ENCODE measurements at places on chromosomes 3 and 15.

DNA sequence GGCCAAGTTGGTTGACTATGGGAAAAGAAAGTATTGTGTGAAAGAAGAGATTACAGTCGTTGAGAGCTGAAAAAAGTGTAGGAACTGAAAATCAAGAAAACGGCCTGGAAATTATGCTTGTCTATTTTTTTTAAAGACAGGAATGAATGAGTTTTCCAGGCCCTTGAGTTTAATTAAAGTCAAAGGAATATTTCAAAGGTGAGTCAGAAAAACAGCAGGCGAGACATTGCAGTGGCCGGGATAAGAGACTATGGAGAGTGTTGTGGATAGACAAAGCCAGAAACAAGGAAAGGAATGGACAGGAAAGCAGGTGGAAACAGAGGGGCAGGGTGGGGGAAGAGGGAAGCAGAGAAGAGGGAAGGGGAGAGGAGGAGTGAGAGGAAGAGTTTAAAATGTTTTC lies 275.1 kb upstream of the LRTM1 start:
- DNase-seq, result no peak

GRCh38 chr15:74752531-74752930 lies 3.9 kb downstream of the CYP1A2 start:
- DNase-seq, result no peak

GRCh38 chr3:100591411-100591810 lies 18.0 kb upstream of the ADGRG7 start:
- DNase-seq, result no peak

- DNase-seq, result no peak
These were observed 59.6 kb downstream of the UBP1 start for GRCh38 chr3:33380653-33381052.

DNA sequence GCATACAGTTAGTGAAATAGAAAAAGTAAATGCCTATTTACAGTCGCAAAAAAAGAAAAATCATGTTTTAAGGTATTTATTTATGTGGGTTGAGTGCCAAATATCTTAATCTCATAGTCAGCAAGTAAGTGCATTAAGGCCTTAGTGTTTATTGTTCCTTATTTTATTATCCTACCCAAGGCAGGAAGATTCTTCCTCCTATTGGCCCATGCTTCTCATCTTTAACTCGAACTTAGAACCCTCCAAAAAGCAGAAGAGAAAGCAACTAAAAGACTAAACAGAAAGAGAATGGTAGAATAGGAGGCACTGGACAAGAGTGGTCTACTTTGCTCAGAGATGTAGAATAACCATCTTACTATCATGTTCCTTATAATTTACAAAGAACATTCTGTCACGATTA lies 7.5 kb downstream of the RFX7 start:
- DNase-seq, result no peak

GRCh38 chr15:91383532-91383931 lies 283.5 kb downstream of the SV2B start:
- no peak for DNase-seq

DNA sequence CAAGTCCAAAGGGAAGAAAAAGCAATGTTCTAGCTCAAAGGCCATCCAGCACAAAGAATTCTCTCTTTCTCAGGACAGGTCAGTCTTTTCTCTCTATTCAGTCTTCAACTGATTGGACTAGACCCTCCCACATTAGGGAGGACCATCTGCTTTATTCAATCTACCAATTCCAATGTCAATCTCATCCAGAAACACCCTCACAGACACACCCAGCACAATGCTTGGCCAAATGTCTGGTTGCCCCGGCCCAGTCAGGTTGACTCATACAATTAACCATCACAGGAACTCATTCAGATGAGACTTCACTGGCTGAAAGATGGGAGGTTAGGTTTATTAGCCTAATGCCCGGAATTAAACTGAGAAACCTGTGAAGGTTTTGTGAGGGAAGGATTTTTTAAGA lies 32.4 kb downstream of the ACAN start:
- no peak for DNase-seq

DNA sequence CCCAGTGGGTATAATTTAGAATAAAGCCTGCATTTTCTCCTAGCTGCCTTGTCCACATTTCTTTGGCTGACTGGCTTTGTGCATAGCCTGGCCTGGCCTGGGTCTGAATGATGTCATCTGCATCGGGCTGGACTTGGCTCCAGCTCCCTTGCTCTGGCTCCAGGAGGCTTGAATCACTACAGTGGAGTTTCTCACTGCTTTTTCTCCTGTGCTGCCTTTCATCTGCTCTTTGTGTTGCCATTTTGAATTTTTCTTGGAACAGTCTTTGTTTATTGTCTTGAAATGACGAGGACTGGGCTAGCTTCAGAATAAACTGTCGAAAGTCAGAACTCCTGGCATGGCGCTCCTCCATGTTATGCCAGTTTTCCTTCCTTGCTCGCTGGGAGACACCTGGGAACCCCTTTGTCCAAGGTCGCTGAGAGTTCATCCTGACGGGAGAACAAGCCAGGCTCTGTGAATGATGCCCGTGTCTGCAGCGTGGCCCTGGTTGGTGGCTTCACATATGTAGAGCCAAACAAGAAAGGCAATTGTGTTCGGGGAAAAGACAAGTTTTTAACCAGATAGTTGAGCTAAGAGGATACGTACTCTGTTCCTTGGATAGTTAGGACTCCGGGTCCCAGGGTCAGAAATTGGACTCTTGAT lies 258.9 kb downstream of the PDZRN3 start:
- DNase-seq, result no peak

GRCh38 chr3:157857440-157857839 lies 248.8 kb downstream of the SHOX2 start:
- DNase-seq, result no peak

DNA sequence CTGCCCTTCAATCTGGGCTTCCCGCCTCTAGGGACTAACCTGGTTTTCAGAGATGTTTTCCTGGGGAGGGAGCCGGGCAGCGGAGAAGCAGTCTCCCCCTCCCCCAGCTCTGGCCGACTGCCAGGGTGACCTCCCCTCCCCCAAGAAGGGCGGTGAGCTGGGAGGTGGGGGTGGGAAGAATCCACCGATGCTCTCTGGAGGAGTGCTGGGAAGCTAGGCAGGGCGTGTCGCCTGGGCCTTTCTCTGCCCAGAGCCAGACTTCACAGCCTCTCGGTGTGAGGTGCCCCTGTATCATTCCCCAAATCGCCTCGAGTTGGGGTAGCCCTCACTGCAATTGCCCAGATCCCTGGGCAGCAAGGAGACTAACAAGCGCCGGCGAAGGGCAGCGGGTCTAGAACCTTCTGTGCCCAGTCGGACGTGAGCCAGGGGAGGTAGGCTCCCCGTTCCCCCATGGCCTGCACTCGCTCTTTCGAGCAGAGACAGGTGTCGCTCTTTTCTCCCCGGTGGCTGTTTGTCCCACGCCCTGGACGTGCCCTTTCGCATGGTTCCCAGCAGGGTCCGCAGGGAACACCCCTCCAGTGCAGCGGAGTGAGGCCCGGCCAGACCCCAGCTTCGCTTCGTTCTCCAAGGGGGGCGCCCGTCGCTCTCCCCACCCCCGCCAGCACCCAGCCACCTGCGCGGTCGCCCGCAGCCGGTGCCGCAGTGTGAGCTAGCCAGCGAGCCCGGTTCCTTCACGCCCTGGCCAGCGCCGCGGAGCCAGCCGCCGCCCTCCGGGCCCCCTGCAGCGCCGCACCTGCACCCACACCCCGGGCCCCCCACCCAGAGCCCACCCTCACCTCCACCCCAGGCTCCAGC lies 1.1 kb downstream of the RAB6B start:
- DNase-seq, result no peak

DNA sequence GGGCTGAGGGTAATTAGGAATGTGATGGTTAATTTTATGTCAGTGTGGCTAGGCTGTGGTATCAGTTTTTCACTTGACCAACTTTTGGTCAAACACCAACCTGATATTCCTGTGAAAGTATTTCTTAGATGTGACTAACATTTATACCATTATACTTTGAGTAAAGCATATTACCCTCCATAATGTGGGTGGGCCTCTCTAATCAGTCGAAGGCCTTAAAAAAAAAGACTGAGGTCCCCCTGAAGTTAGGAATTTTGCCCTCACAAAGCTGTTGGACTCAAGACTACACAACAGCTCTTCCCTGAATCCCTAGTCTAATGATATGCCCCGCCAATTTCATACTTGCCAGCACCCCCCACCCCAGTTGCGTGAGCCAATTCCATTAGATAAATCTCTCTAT lies 12.5 kb downstream of the SLMAP start:
- DNase-seq, result no peak

GRCh38 chr3:39668420-39668819 lies 141.0 kb upstream of the MYRIP start:
- no peak for DNase-seq

DNA sequence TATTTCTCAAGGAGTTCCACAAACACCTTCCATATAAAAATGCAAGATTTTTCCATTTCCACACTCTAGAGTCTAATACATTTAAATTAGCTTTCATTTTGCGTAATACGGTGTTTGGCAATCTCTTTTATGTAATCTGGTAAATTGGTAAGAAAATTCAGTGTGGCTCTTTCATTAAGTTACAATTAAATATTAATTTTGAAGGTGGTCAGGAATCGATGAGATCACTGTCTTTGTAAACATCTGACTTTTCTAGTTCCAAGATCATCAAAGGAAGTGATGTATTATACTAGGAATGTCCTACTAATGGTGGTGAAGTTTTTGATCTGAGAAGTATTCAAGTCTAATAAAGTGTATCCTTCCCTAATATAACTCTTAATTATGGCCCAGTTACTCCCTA lies 1.1 kb upstream of the UTS2B start:
- no peak for DNase-seq

- DNase-seq, result no peak
These were observed 7.5 kb downstream of the ZNF148 start for GRCh38 chr3:125367403-125368230.

GRCh38 chr15:42062284-42062806 lies 32.0 kb downstream of the PLA2G4D start:
- DNase-seq, result no peak

- no peak for DNase-seq
These were observed 3.9 kb upstream of the PAK2 start for GRCh38 chr3:196735751-196736150.

DNA sequence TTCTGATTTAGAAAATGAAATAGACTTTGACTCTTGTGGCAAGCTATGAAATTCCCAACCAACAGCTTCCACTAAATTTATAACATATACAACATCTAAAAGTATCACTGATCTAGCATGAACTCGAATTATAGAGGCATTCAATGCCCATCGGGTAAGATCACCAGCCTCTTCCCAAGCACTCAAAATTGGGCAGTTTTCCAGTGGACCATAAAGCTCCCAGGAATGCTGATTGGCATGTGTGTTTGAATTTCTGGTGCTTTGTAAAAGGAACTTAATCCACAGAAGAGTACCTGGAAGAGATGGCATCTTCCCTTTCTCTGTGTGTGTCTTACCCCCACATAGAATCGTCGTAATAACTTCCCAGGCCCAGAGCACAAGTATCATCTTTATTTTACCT lies 10.0 kb downstream of the LRTM1 start:
- DNase-seq, result no peak

DNA sequence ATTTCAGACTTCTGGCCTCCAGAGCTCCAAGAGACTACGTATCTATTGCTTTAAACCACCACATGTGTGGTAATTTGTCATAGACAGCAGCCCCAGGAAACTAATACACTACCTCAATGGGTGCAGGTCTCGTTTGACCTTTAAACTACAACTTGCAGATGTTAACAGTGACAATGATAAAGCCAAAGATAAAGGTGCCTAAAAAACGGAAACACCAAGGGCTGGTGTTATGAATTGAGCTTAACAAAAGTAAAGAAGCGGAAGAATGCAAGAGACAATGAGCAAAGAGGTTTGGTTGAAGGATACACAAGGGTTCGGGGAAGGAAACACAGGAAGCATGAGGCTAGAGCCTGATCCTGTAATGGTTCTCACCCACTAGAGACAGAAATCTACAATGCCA lies 50.8 kb downstream of the RFTN1 start:
- DNase-seq, result no peak

GRCh38 chr3:27324686-27325085 lies 44.5 kb downstream of the NEK10 start:
- no peak for DNase-seq

- no peak for DNase-seq
These were observed 591.0 kb downstream of the MECOM start for GRCh38 chr3:169072494-169072893.

- no peak for DNase-seq
These were observed 160.9 kb upstream of the SATB1 start for GRCh38 chr3:18586076-18586475.

DNA sequence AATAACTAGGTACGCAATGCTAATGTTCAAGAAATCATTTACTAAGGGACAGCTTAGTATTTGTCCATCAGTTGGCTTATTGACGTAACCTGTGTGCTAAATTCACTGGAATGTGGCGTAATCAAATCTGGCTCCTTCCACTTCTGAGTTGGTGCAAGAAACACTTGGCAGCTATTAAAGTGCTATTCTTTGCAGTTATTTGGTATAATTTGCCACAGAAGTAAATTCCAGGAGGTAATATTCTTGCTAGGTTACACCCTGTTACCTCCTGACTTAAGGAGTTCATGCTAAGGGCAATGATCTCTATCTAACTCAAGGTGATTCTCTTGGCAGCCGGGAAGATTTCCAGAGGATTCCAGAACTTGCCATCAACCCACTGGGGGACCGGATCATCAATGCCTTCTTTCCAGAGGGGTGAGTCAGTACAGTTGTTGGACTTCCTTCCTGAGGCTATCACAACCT lies 25.5 kb downstream of the CHP1 start:
- DNase-seq, result no peak

DNA sequence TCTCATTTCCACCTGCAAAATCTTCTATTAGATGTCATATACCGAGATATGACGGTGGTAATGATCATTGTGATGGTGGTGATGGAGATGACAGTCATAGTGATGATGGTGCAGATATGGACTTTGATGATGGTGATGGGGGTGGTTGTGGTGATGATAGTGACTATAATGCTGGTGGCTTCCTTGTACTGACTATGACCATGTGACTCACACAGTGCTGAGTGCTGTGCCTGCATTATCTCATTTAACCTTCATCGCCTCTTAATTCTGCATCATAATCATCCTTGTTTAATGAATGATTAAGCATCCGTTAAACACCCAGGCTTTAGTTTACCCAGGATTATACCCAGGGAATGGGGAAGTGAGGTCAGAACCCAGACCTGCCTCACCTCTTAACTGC lies 331.7 kb downstream of the FEZF2 start:
- no peak for DNase-seq

Data from NK-92 treated with Interleukin-12 subunit alpha and Interleukin-12 subunit beta, amount 100 ng/mL, for 24 hours (cell line).